ENCODE measurements at places on chromosomes 11 and 22.

- DNase-seq, result no peak
These were observed 32.1 kb upstream of the DGKZ start for GRCh38 chr11:46315033-46315738.

GRCh38 chr11:122313581-122313980, 197.6 kb upstream of the BLID start:
- no peak for DNase-seq

GRCh38 chr11:102269927-102270326, 47.4 kb upstream of the BIRC3 start:
- DNase-seq, result no peak

DNA sequence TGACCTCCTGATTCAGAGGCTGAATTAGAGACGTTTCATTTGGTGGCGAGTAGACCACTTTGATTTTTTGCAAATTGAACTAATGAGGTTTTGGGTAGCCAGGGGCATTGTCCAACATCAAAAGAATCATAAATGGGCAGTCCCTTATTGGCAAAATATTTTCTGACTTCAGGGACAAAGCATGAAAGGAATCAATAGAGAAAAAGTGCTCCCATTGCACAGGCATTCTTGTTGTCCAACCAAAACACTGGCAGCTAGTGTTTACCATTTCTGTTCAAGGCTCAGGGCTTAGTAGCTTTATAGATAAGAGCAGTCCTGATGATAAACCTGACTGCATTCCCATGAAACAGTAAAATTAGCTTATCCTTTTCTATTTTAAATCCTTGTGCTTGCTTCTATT, 6.4 kb upstream of the CARD16 start:
- no peak for DNase-seq

DNA sequence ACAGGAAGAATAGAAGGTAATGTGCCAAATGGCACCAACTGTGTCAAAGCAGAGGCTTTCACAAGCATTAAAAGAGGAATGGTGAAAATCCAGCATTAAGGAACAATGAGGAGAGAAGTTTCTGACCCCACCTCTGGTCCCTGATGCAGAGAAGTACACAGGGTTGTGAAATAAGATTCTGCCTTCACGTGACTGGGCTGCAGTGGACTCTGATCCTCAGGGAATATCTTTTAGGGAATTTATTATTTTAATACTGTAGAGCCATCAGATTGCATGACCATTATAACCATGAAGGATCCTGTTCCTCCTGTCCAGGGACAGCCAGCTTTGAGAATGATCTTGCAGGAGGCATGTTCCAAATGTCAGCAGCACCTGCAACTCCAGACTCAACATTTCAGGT, 74.4 kb upstream of the FAR1 start:
- no peak for DNase-seq

DNA sequence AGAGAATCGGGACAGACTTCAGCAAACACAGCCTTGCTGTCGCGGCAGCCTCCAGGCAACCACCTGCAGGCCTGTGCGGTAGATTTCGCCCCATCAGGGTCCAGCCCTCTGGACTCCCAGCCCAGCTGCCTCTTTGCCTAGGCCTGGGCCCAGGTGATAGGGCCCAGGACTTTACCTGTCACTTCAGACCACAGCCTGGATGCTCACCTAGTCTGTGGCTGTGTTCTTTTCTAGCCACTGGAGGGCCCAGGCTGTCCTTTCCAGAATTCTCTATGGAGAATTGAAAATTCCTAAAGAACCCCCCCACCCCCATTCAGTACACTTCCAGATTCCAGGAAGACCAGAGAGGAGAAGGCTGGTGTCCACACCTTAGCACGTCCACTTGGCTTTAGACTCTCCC, 30.6 kb upstream of the RAB1B start:
- no peak for DNase-seq

DNA sequence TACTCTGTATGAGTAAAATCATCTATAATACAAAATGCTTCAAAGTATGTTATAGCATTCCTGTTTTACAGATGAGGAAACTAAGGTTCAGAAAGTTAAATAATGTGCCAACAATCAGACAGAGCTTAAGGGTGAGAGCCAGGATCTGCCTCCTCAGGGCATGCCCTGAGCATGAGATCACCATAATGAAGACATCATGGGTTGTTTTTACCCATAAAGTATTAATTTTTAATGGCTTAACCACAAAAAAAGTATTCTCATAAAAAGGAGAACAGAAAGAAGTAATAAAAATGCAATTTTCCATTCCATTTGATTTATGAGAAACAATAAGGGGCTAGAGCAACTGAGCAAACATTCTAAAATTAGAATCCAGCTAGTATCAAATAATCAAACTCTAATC, 534.3 kb upstream of the ARHGAP42 start:
- DNase-seq, result no peak

DNA sequence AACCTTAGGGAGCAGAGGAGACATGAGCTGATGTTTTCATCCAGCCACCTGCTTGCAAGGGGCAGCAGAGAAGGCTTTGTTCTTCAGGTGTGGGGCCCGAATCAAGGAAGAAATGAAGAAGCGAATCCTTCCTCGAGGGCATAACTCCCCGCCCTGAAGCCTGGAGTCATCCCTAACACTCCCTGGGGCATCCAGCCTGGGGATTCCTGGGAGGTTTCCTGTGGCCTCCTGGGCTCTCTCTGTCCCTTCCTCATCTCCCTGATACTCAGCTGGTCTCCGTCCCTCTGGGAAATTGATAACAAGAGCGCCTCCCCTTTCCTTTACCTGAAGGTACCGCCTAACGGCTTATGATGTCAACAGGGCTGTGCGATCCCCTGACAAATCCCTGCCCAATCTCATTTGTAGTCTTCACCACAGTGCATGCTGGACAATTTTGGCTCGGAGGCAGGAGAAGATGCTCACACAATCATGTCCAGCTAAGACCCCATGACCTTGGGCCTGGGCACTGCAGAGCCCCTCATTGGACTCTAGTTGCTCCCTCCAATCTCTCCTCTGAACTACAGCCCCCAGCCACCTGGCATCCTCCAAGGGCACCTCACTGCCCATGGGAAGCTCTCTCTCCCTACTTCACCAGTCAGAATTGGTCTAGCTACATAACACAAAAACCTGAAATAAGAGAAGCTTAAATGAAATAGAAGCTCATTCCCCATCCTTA, 80.6 kb upstream of the RTL6 start:
- no peak for DNase-seq

DNA sequence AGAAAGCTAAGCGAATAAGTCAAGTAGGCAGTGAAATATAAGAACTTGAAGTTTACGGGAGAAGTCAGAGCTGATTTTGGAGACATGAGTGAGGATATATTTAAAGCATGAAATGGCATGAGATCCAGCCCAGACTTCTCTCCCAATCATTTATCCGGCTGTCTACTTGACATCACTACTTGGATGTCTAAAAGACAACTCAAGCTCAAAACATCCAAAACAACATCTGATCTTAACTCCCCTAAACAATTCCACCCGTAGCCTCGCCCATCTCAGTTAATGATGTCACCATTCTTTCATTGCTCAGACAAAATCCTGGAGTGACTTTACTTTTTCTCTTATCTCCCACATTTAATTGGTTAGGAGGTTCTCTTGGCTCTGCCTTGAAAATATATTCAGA, 44.5 kb downstream of the WEE1 start:
- DNase-seq, result no peak

GRCh38 chr11:35911013-35911412, 32.8 kb upstream of the LDLRAD3 start:
- no peak for DNase-seq

DNA sequence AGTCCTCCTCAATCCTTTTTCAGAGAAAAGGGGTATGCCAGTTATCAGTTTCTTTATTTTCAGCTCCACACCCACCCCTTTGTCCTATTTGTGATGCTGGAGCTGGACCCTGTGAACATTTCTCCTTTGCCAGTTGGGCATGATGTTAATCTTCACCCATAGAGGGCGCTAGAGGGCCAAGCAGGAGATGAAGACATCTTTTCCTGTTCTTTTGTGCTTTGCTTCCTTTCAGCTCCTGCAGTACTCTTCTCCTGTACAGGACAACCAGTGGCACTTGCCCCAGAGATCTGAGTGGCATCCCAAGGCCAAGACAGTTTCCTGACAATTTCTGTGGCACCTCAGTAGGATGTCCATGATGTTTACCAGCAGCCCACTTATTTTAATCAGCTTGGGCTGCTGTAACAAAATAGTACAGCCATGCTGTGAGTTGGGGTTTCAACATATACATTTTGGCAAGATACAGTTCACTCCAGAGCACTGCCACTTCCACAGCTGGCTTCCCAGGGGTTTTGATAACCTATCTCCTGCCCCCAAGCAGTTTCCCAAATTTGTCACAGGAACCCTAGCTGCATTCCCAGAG, 4.6 kb downstream of the SAA2 start:
- no peak for DNase-seq

DNA sequence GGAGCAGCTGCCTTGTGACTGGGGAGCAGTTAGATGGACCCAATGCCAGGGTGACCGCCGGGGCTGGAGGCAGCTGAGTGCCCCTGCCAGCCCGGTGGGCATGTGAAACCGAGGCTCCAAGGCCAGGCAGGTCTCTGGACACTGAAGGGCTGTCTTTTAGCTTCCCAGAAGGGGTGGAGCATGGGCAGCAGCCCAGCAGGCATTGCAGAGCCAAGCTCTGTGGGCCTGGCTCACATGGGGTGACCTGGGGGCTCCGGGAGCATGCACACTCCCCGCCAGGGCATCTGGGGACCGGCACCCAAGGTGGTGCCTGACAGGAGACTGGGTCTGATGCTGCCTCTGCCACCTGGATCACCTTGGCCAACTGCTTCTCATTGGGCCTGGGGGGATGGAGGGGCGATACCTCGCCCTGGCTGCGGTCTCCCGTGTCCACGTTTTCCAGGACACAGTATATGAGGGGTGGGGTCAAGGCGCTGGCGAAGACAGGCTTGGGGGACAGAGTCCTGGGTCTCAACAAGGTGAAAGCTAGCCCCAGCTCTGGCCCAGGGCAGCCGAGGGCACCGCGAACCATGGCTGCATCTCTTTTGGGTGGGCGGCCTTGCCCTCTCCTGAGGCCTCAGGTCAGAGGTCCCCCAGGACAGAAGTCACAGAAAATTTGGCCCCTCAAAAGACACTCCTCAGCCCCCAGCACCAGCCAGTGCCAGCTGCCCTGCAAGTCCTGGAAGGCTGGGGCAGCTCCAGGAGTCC, 3.5 kb downstream of the INS start:
- DNase-seq, result no peak

GRCh38 chr11:9862981-9863380, 199.1 kb downstream of the SWAP70 start:
- no peak for DNase-seq

GRCh38 chr11:65315204-65315865, 669 bp downstream of the CDC42EP2 start:
- DNase-seq, result no peak

- no peak for DNase-seq
These were observed 81.4 kb downstream of the SFI1 start for GRCh38 chr22:31577711-31578110.

DNA sequence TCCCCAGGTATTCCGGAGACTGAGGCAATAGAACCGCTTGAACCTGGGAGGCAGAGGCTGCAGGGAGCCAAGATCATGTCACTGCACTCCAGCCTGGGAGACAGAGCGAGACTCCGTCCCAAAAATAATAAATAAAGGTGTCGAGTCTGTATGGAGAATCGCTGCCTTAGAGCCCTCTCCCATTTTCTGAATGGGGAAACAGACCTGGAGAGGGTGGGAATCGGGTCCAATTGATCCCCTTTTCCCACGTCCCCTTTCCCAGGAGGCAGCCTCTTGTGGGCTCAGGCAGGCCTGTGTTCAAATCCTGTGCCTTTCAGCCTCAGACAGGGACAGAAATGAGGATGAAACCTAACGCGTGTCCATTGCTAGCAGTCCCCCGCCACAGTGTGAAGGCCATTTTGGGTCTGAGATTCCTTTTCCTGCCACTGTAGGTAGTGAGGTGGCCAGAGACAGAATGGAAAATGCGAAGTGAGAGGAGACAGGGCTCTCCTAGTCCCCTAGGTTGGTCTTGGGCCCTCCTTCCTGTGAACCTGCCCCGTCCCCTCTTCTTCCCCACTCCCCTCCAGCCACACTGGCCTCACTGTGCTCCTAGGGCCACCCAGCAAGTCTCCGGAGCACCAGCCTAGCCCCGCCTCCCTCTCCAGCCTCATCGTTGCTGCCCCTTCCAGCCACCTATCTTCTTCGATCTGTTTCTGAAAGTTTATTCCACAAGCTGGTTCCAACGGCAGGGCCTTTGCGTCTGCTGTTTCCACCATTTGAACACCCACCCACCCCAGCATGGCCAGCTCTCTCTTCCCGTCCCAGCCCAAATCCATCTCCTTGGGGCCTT, 2.7 kb upstream of the POLDIP3 start:
- no peak for DNase-seq

DNA sequence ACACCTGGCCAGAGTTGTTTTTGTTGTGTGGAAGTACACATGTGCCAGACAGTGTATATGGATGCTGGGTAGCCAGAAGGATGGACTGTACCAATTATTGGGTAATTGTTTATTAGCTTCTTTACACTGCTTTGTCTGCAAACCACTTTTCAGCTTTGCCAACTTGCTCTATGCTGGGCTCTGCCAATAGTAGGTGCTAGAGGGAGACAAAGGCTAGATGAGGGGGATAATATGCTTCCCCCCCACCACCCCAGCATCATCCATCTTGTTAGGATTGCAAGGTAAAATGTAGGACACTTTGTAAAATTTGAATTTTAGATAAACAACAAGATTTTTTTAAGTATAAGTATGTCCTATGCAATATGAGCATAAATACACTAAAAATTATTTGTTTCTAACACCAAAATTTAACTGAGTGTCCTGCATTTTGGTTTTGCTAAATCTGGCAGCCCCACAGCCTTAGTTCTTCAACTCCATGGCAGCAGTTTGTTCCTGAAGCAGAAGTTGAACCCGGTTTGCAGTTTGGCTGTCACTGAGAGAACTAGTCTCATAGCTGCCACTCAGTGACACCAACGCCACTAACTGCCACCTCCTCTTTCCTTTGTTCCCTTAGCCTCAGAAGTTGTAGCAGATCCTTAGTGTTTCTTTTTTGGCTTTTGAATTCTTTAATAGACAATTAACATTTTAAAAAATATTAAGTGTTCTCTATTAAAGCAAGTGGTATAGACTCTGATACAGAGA, 78.8 kb downstream of the CCDC81 start:
- DNase-seq, result no peak

DNA sequence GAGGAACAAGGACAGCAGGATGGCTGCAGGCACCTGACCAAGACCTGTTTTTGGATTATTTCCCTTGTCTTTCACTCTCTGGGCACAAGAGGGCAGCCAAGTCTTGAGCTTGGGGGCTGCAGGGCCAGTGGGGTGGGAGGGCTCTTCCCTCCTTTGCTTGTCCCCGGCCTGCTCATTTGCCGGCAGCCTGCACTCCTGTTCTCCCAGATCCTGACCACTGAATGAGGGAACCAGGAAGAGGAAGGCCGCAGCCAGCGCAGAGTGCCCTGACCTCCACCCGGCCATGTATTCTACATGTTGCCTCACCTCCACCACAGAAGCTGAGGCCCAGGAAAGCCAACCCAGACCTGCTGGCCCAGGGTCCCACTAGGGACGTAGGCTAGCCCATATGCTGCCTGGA, 15.5 kb upstream of the NNMT start:
- DNase-seq, result no peak

DNA sequence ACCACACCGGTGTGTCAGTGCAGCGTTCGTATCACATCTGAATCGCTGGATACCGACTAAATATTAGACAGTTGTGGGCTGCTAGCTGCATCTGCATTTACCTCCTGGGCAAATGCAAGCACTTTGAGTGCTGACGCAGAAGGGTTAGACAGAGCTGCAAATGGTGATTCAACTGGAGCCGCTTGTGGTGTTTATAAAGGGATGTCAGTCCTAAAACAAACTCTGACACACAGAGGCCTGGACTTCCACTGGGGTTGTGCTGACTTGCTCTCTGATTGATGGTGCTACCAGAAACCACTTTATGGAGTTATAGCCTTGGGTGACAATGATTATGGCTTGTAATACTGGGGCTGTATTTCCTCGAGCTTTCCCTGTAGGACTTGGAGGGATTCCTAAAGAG, 374.4 kb downstream of the NTM start:
- no peak for DNase-seq
